ENCODE measurements at places on chromosomes 12 and 14.

DNA sequence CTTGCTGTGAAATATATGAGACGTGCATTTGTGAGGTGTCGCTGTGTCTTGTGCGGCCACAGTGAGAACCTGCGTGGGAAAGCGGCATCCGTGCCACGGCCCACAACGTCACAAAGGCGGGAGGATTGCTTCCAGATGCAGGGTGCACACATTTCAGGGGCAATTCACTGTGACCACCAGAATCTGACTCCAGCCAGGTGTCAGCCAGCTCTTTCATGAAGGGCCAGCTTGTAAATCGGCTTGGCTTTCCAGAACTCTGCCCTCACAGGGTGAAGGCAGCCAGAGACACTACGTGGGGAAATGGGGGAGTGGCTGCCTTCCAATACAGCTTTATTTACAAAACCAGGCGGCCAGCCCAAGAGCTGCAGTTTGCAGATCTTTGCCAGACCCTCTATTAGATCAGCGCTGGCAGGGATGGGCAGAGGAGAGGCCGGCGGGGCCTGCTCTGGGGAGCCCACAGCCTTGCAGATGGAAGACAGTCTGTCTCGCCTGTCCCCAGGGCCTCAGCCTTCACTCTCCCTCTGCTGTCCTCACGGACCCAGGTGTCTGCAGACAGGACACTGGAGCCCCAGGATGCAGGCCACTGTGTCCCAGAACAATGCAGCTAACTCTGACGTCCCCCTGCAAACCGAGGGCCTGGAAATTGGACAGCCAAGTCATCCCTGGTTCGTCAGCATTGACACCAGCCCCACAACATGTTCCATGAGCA lies 53.5 kb downstream of the ADGRD1 start:
- no peak for DNase-seq

DNA sequence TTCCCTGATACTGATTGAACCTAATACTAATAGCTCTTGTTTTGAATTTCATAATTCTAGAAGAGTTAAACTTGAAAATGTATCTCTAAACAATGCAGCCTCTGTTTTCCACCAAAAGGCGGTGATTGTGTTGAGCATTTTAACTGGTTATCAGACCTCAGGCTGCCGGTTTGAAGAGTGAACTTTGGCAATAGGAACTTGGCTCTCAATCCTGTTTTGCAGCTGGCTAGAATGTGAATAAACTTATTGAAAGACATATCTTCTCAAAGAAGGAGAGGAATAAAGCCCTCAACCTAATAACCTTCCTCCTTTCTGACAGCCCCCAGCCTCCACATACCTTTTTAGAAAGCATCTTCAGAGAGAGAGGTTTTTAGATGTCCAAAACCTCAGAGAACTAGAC lies 105.4 kb downstream of the SRGAP1 start:
- DNase-seq = no peak

- no peak for DNase-seq
Measured at GRCh38 chr12:70354787-70355186, 11.3 kb upstream of the KCNMB4 start.

DNA sequence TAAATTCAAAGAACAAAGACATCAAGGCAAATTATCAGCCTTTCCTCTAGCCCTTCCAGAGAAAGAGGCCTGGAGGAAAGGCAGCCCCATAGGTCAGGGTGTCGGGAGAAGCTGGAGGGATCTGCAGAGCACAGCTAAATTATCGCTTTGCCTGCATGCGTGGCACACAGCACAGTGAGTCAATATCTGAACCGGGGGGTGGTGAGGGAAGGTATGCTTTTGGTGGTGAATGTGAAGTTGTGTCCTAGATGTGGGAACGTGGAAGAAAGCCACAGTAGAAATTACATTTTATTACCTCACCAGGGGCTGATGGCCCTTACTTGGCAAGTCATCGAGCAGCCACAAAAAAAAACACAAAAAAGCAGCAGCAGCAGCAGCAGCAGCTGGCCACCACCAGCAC lies 243.2 kb downstream of the EGLN3 start:
- DNase-seq = no peak

DNA sequence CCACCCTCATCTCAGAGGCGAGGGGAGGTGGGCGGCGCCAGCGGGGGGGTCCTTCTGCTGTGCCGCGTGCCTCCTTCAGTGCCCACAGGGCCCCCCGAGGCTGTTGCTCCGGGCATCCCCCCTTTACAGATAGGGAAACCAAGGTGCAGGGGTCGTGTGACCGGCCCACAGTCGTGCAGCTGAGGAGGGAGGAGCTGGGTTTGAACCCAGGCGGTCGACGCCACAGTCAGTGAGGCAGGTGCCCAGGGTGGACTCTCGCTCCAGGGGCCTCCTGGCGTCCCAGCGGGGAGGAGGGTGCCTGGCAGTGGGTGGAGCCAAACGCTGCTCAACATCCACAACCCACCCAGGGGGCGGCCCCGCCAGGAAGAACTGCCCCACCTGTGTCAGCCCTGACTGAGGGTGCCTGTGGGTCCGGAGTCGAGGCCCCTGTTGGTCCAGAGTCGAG lies 8.6 kb downstream of the GALNT9 start:
- DNase-seq = no peak

GRCh38 chr14:76112889-76113624 lies 38.7 kb upstream of the GPATCH2L start:
- no peak for DNase-seq

DNA sequence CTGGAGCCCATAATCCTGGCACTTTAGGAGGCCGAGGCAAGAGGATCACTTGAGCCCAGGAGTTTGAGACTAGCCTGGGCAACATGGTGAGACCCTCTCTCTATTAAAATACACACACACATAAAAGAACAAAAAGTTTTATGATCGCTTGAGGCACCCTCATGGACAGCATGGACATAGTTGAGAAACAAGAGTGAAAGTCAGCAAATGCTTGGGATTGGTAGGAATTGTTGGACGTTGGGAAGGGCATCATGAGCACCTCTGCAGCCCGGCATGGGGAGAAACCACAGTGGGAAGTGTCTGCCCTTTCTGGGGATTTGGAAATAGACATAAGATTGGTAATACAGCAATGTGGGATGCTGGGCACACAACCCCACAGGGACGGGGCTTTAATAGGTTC lies 231.9 kb upstream of the FOXN3 start:
- no peak for DNase-seq

DNA sequence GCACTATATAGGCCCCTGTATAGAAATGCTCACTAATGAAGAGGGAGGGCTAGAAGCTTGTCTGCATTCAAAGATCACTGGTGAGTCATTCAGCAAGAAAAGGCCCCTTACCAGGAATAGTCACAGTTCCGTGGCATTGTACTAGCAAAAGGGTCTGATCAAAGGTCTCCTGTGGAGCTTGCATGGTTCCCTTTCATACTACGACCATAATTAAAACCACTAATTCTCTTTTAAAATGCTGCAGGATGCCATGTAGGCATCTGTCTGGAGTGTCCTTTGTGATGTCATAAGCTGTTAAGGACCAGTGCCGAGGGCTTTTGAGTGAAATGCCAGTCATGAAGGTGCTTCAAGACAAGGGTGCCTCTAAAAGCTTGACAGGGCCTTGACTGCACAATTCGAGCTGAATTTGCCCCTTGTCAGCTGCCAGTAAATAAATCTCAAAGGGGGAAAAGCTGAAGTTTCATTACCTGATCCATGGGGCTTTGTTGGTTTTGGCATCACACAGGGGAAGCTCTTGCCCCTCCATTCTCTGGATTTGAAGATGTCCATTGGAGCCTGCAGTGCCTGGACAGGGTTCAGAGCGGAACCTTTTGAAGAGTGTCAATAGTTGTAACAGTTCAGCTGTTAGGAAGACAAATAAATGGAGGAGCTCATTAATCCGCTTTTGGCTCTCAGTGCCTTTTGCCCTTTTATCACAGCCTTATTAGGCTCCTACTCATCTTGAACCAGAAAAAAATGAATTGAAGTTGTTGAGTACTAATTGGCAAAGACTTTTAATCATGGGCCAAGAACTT lies 69.1 kb downstream of the TMEM260 start:
- DNase-seq = no peak
